ENCODE measurements at places on chromosomes 2 and 18.

- DNase-seq: no peak
These were observed 25.8 kb upstream of the PLB1 start for GRCh38 chr2:28469947-28470535.

DNA sequence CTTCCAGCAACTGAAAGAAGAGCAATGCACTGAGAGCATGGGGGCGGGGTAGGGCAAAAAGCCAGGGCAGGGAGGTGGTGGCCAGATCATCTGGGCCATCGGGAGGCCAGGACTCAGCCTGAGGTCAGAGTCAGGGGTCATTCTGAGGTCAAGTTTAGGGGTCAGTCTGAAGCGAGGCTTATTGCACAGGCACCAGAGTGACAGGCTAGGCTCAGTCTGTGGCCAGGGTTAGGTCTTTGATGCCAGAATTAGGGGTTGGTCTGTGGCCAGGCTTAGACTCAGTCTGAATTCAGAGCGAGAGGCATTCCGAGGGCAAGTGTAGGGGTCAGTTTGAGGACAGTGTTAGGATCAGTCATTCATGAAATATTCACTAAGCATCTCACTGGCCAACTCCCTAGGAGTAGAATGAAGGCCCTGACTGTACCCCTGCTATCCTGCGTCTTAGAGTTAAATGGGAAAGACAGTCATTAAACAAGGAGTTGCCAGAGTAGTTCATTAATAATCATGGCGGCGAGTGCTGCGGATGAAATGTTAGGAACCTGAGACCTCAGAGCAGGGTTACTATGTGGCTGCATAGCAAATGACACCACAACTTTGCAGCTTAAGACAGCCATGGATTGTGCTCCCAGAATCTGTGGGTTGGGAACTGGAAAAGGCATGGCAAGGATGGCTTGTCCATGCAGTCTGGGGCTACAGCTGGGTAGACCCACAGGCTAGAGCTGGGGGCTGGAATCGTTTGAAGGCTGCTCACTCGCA, 198.7 kb downstream of the CYP26B1 start:
- DNase-seq: no peak

GRCh38 chr18:74290794-74291471, 830 bp downstream of the CYB5A start:
- peak; percentile 77 for DNase-seq

DNA sequence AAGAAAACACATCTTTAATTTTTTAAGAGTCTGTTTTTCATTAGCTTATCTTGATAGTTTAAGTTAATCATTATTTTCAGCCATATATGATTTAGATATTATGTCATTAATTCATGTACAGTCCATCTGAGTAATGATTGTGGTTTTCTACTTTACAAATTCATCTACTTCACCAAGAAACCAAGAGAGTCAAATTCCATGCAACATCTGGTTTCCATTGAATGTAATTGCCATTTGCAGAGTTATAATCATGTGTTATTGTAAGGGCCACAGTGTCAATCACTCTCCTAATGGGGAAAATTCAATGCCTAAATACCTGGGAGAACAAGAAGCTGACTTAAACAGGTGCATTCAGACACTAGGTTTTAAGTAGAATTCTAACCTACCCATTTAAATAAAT, 217.2 kb upstream of the OSR1 start:
- no peak for DNase-seq

DNA sequence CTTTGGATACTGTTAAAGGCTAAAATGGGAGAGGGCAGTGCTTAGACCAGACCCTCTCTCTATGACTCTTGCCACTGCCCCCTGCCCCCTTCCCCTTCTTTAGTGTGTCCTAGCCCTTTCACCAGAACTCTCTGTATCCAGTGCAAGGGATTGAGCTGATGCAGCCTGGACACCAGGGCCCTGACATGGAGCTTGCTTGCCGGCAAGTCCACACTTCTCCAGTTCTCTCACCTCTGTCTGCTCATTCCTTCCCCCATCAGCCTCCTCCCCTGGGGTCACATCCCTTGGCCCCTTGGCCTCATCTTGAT, 1.5 kb upstream of the WNT6 start:
- DNase-seq: no peak

- DNase-seq: no peak
These were observed 204.2 kb downstream of the MBD2 start for GRCh38 chr18:54020156-54020745.

DNA sequence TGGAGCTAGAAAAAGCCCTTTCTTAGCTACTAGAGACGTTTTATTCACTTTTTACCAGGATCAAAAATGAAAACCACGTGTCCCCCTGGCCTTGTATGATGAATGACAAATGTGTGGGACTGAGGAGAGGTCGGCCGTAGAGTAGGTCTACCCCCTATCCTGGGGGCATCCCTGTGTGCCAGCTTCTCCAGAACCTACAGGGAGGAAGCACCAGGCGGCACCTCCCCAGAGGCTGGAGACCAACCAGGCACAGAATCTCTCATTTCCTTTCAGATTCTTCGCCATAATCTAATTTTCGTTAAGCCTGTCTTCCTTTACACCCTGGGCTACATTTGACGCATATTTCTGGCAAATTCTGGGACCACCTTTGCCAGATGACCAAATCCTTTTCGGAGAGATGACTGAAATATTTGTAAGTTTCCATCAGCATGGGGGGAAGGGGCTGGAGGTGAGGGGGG, 15.9 kb downstream of the TWIST2 start:
- DNase-seq: no peak

GRCh38 chr18:50203801-50204604, 9.1 kb upstream of the MYO5B start:
- DNase-seq: peak; percentile 74

DNA sequence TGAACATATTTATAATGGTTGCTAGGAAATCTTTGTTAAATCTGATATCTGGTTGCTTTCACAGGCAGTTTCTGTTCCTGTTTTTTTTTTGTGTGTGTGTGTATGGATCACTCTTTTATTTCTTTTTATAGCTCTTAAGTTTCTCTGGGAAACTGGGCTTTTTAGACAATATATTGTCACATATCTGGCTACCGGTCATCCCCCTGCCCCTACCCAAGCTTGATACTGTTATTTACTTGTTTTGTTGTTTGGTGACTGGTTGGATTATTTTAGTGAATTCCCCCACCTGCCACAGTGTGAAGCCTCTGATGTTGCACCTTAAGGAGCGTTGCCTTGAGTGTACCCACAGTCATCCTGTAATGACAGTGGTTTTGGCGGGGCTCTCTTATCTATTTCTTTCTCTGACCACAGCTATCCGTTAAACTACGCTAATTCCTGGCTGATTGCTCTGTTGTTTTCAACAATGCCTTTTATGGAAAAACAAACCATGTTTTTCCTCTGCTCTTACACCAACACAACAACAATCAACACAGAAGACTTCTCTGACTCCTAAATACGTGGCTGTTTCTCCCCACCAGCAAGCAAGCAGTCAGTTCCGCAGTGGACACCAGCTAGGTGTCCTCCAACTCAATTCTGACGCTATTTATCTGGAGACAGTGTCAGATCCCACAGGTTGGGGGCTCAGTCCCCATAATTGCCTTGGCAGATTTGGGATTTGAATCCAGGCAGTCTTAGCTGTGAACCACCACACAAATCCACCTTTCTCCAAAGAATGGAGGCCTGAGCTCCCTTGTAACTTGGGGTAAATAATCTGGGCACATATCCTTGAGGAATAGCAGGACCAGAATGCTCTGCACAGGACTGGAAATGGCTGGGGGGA, 10.9 kb downstream of the GNLY start:
- DNase-seq: no peak

- DNase-seq: no peak
These were observed 261.3 kb downstream of the TNS1 start for GRCh38 chr2:217741381-217741955.

GRCh38 chr2:218226903-218227302, 9.9 kb downstream of the ARPC2 start:
- no peak for DNase-seq

GRCh38 chr2:9907402-9907801, 44.1 kb upstream of the GRHL1 start:
- no peak for DNase-seq

- DNase-seq: no peak
These were observed 50.0 kb upstream of the STON1 start for GRCh38 chr2:48479915-48480314.

DNA sequence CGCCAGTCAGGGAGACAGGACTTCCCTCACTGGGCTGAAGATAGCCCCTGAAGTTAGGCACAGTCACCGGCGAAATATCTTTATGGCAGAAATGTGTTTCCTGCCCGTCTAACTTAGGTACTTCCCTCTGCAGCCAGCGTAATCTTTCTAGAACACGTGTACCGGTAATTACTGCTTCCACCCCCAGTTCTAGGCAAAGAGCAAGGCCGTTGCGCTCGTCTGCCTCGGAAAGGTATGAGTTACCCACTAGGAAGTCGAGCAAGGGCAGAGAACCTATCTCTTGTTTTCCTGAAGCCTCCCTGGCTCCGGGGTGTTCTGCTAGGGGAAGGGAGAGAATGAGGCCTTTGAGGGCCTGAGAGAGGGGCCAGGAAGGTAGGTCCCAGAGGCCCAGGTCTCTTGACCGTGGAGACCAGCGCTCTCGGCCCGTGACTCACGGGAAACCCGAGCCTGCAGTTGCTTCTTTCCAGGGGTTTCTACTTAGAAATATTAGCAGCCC, 70.0 kb downstream of the TWSG1 start:
- no peak for DNase-seq

DNA sequence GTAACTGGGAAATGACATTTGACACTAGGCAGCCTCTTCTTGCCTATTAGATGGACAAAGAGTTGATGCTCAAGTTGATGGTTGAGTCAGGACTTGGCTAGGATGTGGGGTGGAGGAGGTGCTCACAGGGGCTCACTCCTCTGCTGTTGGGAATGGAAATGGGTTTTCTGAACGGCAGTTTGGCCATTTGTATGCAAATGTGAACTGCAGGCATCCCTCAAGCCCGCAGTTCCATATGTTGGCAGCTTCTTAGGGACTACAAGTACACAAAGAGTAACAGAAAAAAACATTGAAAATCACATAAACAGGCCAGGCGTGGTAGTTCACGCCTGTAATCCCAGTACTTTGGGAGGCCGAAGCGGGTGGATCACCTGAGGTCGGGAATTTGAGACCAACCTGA, 80.8 kb downstream of the INPP5D start:
- peak; percentile 28 for DNase-seq

- DNase-seq: peak; percentile 19
These were observed 292.2 kb upstream of the CCDC68 start for GRCh38 chr18:55251254-55251971.

- DNase-seq: peak; percentile 56
These were observed 236.0 kb downstream of the DOK6 start for GRCh38 chr18:69636529-69637301.
